Fibroblast of skin of left quadriceps (primary cell): ENCODE measurements at places on chromosomes 2 and 18.

- DNase-seq: no peak
Observed at GRCh38 chr2:36404318-36404717, 48.7 kb downstream of the CRIM1 start.

GRCh38 chr2:207725873-207726578, 14.6 kb downstream of the CCNYL1 start:
- DNase-seq: no peak

GRCh38 chr18:137327-137726, 21.0 kb upstream of the USP14 start:
- no peak for DNase-seq

- DNase-seq: no peak
Observed at GRCh38 chr2:42513252-42513918, 19.6 kb upstream of the KCNG3 start.

DNA sequence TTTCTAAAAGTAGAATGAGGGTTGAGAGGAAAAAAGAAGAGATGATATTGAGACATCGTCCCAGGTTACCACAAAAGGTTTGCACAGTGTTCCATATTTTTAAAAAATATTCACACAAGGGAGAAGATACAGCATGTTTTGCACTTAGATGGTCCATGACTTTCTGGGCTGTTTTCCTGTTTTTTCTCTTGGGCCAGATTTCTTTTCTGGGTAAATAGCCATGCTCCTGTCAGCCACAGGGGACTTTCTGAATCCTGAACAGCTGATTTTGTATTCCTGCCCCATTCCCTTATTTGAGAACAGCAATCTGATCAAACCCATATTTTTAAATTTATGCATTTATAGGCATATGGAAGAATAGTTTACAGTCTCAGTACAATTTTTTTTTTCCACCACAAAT, 185.9 kb upstream of the NRP2 start:
- DNase-seq: no peak

- DNase-seq: no peak
Observed at GRCh38 chr18:10792181-10792580, 266.4 kb downstream of the NAPG start.

GRCh38 chr2:203782262-203782976, 76.0 kb downstream of the CD28 start:
- peak; percentile 91 for DNase-seq

GRCh38 chr2:55092439-55092838, 42.2 kb upstream of the RTN4 start:
- no peak for DNase-seq

- no peak for DNase-seq
Observed at GRCh38 chr2:98634406-98635092, 26.2 kb downstream of the UNC50 start.

DNA sequence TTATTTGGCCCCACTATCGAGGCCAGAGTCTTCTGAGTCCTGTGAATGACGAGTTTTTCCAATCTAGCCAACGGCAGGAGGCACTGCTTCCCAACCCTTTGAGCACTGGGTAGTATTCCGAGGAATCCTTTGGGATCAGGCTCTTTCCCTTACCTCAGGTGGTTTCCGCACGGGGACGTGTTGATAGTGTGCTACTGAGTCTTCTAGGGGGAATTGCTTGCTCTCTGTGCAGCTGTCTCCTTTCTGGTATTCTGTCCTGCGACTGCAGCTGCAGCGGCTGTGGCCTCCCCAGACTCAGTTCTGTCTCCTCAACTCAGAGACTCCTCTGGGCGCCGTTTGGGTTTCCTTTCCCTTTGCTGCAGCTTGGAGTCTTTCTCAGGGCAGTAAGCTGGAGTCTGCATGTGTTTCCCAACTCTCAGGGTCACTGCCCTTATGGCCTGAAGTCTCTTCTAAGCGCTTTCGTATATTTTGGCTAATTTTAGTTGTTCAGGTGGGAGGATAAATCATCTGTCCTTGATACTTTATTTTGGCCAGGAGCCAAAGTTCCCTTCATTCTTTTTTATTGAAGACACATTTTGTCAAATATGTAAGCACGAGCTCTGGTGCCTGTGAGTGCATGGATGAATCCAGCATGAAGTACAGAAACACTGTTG, 118.4 kb downstream of the MAP4K4 start:
- no peak for DNase-seq

- peak; percentile 11 for DNase-seq
Observed at GRCh38 chr2:214740867-214741395, 68.6 kb downstream of the BARD1 start.

DNA sequence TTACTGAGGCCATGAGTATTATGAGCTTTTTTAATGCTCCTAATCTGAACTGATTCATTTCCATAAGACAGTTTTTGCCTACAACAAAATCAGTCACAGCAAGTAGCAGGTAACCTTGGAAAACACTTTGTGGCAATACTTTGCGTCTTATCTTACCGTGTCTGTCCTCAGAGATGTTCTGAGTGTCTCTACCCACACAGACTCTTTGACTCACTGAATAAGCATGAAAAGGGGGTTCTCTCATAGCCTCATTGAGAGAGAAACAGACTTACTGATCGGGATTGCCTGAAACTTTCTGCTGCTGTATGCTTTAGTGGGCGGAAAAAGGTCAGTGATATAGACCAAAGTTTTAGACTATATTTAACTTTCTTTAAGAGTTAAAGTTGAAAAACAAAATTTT, 92.6 kb downstream of the MYL12B start:
- DNase-seq: no peak

- DNase-seq: no peak
Observed at GRCh38 chr2:26687801-26688200, 4.7 kb upstream of the KCNK3 start.

GRCh38 chr18:47287911-47288585, 36.6 kb upstream of the SKOR2 start:
- DNase-seq: no peak

- no peak for DNase-seq
Observed at GRCh38 chr2:161112908-161113307, 47.3 kb upstream of the TANK start.
